Naive B cell (primary cell): ENCODE measurements at places on chromosomes 6 and 20.
A peak's percentile ranks its signal among the peaks of the same experiment; 100 is the strongest.

DNA sequence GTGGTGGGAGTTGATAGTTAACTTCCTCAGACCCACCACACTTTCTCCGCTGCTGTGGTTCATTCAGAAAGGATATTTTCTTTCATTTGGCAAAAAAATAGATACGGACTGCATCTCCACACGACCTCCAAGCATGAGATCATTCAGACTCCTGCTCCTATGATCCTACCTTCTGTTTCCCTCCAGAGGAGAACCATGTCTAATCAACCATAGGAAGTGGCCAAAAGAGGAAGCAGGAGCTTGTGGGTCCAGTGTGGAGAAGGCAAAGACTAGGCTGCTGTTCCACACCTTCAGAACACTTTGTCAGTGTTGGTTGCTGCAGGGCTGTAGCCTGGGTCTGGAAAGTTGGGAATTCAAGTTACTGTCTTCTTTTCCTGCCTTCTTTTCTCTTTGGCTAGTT, 10.6 kb upstream of the KIF13A start:
- no peak for DNase-seq
- no peaks in the 10 kb centered on the region for H3K36me3 ChIP-seq
- H3K27ac ChIP-seq = no peak overlapping the region
- H3K4me1 ChIP-seq = no peaks in the 10 kb centered on the region
- H3K4me3 ChIP-seq = no peak overlapping the region

- DNase-seq = no peak
- peak overlapping the region; percentile 97 for H3K27ac ChIP-seq
- peaks cover 23% of the 10 kb centered on the region for H3K36me3 ChIP-seq
- H3K4me1 ChIP-seq = peaks cover 36% of the 10 kb centered on the region
- H3K4me3 ChIP-seq = peak overlapping the region; percentile 90
These were observed 1.6 kb downstream of the SRSF6 start for GRCh38 chr20:43459022-43459942.

DNA sequence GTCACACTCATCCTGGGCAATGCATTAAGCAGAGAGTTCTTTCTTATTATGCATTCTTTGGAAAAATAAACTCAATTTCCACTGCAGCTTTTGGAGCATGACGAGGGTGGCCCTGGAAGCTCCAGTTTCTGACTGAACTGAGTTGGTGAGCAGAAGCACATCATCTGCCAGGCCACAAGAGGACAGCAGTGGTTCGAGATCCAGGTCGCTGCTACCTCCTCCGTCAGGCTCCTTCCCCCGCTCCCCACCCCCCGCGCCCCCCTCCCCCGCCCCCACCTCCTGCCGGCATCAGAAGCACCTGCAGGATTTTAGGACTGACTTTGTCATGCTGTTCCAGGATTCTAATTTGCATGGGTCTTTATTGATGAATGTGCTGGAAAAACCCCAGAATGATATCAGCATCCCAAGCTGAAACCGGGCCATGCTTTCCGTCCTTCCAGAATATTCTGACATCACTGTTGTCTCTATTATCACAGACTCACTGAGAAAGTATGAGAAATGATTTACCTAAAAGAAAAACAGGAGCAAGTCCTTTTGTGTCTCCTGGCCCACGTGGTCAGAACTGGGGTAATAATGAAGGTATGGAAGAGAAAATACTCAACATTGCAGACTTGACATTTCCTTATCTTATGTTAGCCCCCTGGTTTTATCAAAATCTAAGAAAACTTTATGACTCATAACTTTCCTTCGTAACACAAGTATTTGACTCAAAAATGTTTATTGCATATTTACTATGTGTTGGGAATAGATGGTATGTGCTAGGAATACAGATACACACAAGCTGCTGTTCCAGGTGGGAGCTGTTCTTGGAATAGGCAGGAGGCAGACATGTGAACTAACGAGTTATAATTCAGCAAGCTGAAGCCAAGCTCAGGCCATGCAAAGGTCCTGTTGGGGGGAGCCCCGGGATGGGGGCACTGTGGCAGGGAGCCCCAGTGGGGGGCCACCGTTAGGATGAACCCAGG, 220.2 kb upstream of the EXOC2 start:
- H3K27ac ChIP-seq = no peak overlapping the region
- peaks cover 30% of the 10 kb centered on the region for H3K27me3 ChIP-seq
- H3K4me3 ChIP-seq = no peak overlapping the region
- H3K4me1 ChIP-seq = no peaks in the 10 kb centered on the region

GRCh38 chr6:1809291-1809988, 199.7 kb downstream of the FOXC1 start:
- H3K27ac ChIP-seq = no peak overlapping the region
- DNase-seq = no peak
- H3K36me3 ChIP-seq = peaks cover 8% of the 10 kb centered on the region
- no peaks in the 10 kb centered on the region for H3K27me3 ChIP-seq
- H3K4me1 ChIP-seq = no peaks in the 10 kb centered on the region

- no peak overlapping the region for H3K27ac ChIP-seq
- DNase-seq = no peak
- no peak overlapping the region for H3K4me3 ChIP-seq
- peaks cover 14% of the 10 kb centered on the region for H3K27me3 ChIP-seq
- no peaks in the 10 kb centered on the region for H3K36me3 ChIP-seq
- H3K4me1 ChIP-seq = peaks cover 8% of the 10 kb centered on the region
These were observed 577.9 kb upstream of the FLRT3 start for GRCh38 chr20:14915356-14915755.

DNA sequence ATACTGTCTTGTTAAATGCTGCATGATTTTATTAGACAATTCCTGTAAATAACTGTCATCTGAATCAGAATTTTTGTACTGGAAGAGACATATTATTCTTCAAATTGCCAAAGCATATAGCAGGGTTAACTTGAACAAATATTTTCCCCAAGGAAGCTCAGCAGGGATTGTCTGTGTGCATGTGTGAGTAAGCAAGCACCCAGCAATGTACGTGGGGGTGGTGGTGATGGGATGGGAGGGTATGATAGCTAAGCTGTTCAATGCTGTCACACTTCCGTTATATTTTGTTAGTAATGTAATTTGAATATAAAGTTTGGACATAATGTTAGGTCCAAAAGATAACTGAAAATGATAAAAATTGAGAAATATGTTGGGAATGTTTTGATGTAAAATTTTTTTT, 118.1 kb downstream of the MYB start:
- no peaks in the 10 kb centered on the region for H3K4me1 ChIP-seq
- H3K4me3 ChIP-seq = no peak overlapping the region
- no peak overlapping the region for H3K27ac ChIP-seq
- H3K27me3 ChIP-seq = no peaks in the 10 kb centered on the region
- no peak for DNase-seq

DNA sequence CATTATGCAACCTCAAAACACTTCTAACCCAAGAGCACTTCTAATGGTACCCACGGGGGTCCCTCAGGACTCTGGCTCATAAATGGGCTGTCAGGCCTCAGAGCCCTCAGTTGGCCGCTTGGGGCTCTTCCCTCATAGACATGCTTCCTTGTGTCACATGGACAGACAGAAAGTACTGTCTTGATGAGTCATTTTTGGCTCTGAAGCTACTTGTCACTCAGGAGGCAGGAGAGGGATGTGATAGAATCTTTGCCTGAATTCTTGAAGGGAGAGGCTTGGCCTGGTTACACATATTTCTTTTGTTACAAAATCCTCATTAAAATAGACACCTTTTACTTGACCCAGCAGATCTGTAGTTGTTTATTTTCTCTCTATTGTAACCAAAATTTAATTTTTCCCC, 15.1 kb upstream of the EDN1 start:
- H3K4me1 ChIP-seq = peaks cover 4% of the 10 kb centered on the region
- H3K27ac ChIP-seq = no peak overlapping the region
- DNase-seq = no peak
- H3K36me3 ChIP-seq = peaks cover 4% of the 10 kb centered on the region

DNA sequence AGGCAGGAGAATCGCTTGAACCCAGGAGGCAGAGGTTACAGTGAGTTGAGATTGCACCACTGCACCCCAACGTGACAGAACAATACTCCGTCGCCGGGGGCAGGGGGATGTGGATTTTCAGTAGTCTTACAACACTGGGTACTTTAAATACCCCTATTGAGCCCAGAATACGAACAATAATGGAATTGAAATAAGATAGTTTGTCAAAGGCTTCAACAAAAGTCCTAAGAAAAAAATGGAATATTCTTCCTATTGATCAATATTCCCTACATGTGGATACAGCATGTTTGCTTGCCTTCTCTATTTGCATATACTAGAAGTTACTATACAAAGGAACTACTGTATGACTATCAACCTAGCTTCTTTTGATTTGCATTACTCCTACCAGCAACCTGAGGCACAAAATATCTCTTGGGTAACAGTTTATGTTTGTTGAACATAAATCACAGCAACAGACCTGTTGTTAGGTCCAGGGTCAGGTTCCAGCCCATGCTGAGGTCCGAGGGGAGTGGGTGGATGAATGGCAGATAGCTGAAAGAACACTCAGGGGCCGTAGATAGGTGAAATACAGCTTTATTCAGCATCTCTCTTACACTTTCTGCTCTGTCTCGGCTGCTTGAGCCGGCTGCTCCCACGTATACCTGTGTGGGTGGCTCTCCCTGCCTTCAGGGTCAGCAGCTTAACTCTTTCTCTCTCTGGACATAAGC, 23.8 kb downstream of the MAN1A1 start:
- H3K27ac ChIP-seq = no peak overlapping the region
- H3K4me3 ChIP-seq = no peak overlapping the region
- no peaks in the 10 kb centered on the region for H3K27me3 ChIP-seq

GRCh38 chr6:136153707-136154375, 96.3 kb downstream of the MTFR2 start:
- no peak overlapping the region for H3K4me3 ChIP-seq
- no peak for DNase-seq
- H3K36me3 ChIP-seq = peaks cover 68% of the 10 kb centered on the region
- no peaks in the 10 kb centered on the region for H3K4me1 ChIP-seq
- H3K27me3 ChIP-seq = no peaks in the 10 kb centered on the region
- no peak overlapping the region for H3K27ac ChIP-seq

- no peak for DNase-seq
- no peaks in the 10 kb centered on the region for H3K27me3 ChIP-seq
- H3K36me3 ChIP-seq = no peaks in the 10 kb centered on the region
- no peak overlapping the region for H3K4me3 ChIP-seq
- no peak overlapping the region for H3K27ac ChIP-seq
These were observed 601.9 kb downstream of the HTR1B start for GRCh38 chr6:76861403-76861802.

GRCh38 chr6:33750244-33750991, 3.7 kb upstream of the IP6K3 start:
- peaks cover 25% of the 10 kb centered on the region for H3K27me3 ChIP-seq
- H3K4me3 ChIP-seq = no peak overlapping the region
- no peaks in the 10 kb centered on the region for H3K36me3 ChIP-seq
- no peaks in the 10 kb centered on the region for H3K4me1 ChIP-seq
- H3K27ac ChIP-seq = no peak overlapping the region
- DNase-seq = no peak

DNA sequence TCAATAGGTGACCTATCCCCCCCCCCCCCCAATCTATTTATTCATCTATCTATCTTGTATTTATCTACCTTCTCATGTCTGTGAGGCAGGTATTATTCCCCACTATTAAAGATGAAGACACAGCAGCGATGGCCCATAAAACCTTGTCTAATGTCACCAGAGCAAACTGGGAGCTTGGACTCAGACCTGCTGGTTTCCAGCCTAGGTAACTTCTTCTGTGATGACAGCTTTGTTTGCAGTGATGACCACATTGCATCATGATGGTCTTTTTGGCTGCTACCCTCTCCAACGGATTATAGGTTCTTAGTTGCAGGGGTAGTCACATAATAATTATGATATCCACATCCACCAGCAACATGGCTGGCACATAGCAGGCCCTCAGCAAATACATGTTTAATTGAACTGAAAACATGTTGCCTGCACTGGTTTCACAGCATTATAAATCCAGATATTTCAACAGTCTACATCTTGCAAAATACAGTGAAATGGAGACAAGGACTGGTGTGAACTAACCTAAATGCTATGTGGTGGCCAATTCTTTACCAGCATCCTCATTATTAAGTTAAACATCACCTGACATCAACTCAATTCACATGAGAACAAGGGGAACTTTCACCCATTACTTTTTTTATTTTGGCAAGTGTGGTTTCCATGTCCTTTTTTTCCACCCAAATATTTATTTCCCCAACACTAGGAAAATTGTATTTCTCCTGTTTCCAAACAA, 712.5 kb upstream of the NRSN1 start:
- DNase-seq = no peak
- H3K4me1 ChIP-seq = no peaks in the 10 kb centered on the region
- H3K4me3 ChIP-seq = no peak overlapping the region
- H3K36me3 ChIP-seq = no peaks in the 10 kb centered on the region
- no peak overlapping the region for H3K27ac ChIP-seq
